ENCODE measurements at places on chromosomes 5 and 9. TPM values are rescaled to one million over a fixed set of nuclear protein-coding genes. Genes with fewer than 3 reads are reported as not detected.
A peak's percentile ranks its signal among the peaks of the same experiment; 100 is the strongest.

- DNase-seq: no peak
These were observed 14.5 kb downstream of the VAV2 start for GRCh38 chr9:133977421-133978201.

MYOZ3 gene
- 1.2 TPM for total RNA-seq

DNA sequence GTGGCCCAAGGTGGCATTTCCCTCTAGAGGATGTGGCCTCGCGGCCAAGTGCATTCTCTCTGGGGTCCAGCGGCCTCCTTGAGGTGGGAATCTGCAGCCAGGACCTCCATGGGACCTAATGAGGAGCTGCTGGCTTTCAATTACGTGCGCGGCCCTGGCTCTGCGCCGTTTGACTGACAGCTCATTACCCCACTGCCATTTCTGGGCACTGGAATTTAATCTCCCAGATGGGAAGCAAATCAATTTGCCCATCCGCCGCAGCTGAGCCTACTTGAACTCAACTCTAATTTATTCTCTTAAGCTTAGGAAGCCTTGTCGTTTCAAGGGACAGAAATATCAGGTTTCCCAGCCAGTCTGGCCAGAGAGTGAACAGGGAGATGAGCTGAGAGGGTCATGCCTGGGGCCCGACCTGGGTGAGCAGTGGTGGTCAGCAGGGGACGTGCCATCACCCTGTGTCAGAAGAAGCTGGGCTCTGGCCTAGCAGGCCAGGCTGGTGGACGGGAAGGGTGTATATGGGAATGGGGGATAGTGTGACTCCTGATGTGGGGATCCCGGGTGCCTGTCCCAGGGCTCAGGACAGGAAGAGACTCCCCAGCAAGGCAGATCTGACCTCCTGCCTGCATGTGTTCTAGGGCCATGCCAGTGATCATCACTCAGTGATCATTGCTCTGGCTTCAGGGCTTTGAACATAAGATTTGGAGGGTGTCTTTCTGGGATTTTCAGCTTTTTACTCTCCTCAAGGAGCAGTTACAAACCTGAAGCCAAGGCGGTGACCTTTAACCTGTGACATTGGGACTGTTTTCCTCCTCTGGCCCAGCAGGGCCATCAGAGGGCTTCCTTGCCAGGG, 69.7 kb downstream of the MACROH2A1 start:
- no peak for DNase-seq

GRCh38 chr5:7904170-7904569, 35.2 kb downstream of the MTRR start:
- peak; percentile 41 for DNase-seq

- no peak for DNase-seq
These were observed 12.6 kb downstream of the DAPK1 start for GRCh38 chr9:87510252-87510683.

GRCh38 chr5:65204966-65205365, 276.8 kb downstream of the ADAMTS6 start:
- no peak for DNase-seq

DNA sequence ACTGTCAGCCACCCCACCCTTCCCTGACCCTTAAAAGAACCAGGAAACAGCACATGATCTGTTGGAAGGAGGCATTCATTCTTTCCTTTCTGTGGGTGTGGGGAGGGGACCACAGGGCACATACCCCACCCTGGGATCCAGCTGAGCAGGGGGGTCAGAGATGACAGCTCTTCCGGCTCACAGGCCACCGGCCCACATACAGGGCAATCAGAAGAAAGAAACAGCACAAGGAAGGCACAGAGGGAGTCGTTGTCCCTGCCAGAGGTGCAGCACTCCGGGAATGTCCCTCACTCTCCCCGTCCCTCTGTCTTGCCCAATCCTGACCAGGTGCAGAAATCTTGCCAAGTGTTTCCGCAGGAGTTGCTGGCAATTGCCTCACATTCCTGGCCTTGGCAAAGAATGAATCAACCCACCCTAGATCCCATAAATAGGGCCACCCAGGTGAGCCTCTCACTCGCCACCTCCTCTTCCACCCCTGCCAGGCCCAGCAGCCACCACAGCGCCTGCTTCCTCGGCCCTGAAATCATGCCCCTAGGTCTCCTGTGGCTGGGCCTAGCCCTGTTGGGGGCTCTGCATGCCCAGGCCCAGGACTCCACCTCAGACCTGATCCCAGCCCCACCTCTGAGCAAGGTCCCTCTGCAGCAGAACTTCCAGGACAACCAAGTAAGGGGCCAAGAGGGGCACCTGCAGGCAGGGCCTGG, at the start of gene LCN2:
Gene LCN2, plus strand, starts transcription at position 453 of the 701 bp plus-strand sequence. Its CDS starts 73 bp downstream, at position 526.
- no peak for DNase-seq

LTC4S gene
- total RNA-seq: 0.95 TPM

LECT2 gene
- not detected for total RNA-seq

- DNase-seq: no peak
These were observed 194.4 kb upstream of the PPP1R2B start for GRCh38 chr5:156655732-156656131.

DNA sequence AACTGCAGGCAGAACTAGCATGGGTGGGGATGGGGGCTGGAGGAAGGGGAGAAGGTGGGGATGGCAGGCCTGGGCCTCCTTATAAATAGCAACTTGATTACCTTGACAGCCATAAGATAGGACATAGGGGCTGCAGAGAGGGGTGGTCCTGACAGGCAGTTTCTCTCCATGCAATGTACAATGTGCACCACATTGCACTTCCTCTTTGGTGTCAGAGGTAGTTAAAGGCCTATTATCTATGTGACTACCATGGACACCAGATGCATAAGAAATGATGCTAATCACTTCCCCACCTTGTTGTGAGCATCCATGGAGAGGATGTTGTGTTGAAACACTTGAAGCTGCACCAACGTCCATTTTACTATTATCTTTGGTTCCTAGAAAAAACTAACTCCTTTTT, 20.2 kb upstream of the SUB1 start:
- DNase-seq: no peak

DNA sequence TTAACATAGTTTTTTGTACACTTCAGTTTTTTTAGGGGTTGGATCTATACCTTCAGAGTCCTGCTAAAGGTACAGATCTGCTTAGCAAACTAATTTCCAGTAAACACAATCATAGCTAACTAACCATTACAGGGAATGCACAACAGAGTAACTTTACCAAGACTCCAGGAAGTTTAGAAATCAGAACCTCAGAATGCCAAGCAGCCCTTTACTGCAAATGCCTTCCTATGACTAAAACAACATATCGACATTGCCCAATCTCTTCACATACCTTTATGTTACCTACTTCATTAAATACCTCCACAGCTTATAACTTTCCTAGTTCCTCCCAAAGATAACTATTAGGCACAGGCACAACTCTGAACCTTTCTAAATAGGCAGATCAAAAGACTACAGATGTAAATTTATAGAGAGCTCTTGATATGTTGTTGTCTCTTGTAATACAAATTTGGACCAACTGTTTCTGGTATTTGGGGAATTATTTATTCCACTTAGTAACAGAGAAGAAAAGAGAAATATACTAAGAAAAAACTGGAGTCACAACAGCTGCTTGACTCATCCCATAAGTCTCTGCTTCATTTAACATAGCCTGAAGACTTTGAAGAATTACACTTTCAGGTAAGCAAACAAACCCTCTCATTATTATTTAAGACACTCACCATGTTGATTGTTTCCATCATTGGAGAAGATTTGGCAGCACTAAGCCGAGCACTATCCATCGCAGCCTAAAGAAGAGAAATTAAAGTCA, 46.0 kb upstream of the OR2K2 start:
- DNase-seq: no peak

- DNase-seq: no peak
These were observed 249.0 kb downstream of the TMEM167A start for GRCh38 chr5:82828211-82828610.

DNA sequence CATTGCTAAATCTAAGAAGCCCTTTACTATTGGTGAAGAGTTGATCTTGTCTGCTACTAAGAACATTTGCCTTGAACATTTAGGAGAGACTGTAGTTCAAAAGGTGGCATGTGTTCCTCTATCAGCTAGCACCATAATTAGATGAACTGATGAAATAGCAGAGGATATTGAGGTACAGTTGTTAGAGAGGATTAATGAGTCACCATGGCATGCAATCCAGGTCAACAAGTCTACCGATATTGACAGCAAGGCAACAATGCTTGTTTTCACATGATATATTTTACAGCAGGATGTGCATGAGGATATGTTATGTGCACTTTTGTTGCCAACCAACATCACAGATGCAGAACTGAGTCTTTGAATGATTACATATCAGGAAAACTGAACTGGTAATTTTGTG, 134.3 kb upstream of the CDH9 start:
- no peak for DNase-seq

DNA sequence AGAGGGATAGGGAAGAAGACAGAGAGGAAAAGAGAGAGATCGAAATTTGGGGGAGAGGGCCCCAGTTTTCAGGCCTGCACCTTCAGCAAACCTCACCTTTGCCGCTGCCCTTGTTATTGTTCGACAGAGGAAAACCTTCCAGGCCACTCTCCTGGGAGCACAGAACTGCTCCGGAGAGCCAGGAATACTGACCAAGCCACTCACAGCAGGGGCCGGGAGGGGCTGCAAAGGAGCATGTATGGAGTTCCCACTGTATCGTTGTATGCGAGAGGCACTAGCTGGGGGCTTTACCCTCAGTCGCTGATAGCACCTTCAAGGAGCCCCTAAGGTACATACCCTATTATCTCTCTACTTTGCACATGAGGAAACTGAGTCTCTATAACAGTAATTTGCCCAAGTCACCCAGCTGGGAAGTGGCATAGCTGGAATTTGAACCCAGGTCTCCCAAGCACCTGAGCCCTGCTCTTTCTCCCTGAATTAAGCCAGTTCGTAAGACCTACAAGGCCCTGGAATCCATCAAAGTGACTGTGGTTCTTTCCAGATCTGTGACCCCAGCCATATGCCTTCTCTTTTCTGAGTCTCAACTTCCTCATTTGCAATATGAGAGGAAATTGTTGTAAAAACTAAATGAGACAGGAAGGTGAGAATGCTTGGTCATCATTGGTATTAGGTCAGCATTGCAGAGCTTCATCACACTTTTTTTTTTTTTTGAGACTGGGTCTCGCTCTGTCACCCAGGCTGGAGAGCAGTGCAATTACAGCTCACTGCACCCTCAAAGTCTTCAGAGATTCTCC, 21.0 kb upstream of the FOXE1 start:
- no peak for DNase-seq

PKD2L2 gene
- not detected for total RNA-seq

NINJ1 gene
- 42.2 TPM for total RNA-seq

DNA sequence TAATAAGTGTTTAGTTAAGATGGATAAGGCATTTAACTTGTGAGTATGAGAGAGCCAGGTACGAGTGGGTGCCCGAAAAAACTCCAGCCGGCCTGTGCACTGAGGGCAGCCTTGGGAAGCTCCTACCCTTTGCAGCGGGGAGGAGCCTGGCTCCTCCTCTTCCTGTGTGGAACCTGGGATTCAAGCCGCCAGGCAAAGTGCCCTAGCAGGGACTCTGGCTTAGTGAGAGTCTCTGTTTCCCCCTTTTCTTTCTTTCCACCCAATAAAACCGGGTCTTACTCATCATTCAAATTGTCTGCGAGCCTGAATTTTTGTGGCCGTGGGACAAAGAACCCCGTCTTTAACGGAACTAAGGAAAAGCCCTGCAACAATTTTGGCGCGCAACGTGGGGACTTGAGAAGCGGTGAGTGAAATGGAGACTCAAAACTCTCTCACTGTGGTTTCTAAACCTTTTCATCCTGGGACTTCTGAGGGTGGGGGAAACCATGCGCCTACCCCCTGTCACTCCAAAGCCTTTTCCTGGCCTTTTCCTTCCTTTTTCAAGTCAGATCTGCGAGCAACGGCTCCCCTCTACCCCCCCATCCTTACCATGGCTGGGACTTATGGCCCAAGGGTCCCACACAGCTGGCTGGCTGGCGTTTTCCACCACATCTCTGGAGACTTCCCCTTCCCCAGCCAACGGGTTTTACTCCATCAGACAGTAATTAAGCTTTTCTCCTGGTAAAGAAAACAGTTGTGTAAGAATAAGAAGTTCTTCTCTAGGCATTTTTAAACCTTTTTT, 535.7 kb upstream of the ACO1 start:
- no peak for DNase-seq

- DNase-seq: no peak
These were observed 94.9 kb downstream of the RAD23B start for GRCh38 chr9:107378006-107378405.

- no peak for DNase-seq
These were observed 142.9 kb upstream of the MSX2 start for GRCh38 chr5:174581479-174581878.

HRH2 gene
- not detected for total RNA-seq

Data from endothelial cell of umbilical vein (primary cell).